Endodermal cell (in vitro differentiated cells): ENCODE measurements at places on chromosomes 4 and X. TPM values are rescaled to one million over a fixed set of nuclear protein-coding genes. Genes with fewer than 3 reads are reported as not detected.

GRCh38 chr4:185272245-185272644 is 62.8 kb downstream of the SNX25 start:
- H3K4me3 ChIP-seq, result no peak overlapping the region
- H3K36me3 ChIP-seq, result peaks cover 8% of the 10 kb centered on the region
- no peak overlapping the region for H3K27ac ChIP-seq

Gene RAB41
- not detected in 2 replicates for total RNA-seq

Gene MAGEB1
- 0.18 TPM in 1 of 3 replicates, not detected in the others for total RNA-seq

- H3K4me1 ChIP-seq, result peaks cover 6% of the 10 kb centered on the region
- H3K4me3 ChIP-seq, result no peak overlapping the region
- DNase-seq, result peak; percentile 84
- H3K36me3 ChIP-seq, result peaks cover 92% of the 10 kb centered on the region
- H3K27ac ChIP-seq, result peak overlapping the region; percentile 77
- H3K27me3 ChIP-seq, result no peaks in the 10 kb centered on the region
Observed at GRCh38 chr4:77022560-77023179, 53.1 kb downstream of the CCNI start.

Gene FGFBP2
- not detected in 3 replicates for total RNA-seq
